Stimulated activated CD8-positive, alpha-beta memory T cell treated with anti-CD3 and anti-CD28 coated beads, Interleukin-15, amount 100 ng/mL, for 1 hour (primary cell): ENCODE measurements at places on chromosomes 2 and 18.

- no peak for DNase-seq
Observed at GRCh38 chr2:17918789-17919188, 40.3 kb downstream of the KCNS3 start.

DNA sequence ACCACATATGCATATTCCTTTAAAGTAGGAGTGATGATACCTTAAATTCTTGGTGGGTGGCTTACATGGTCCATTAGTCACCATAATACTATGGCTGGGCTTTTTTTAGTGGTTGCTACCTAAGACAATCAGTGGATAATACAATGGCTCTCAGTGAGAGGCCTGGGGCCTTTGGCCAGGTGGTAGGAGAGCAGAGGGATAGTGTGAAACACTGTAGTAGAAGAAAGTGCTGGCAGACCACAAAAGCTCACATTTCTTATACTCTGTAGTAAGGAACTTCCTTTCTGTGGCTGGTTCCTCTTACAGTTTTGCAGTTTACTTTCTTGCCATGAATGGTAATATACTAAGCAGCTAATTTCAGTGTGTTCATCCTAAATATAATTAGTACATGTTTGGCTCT, 583.5 kb downstream of the XIRP2 start:
- no peak for DNase-seq

GRCh38 chr2:150677551-150677950, 190.1 kb upstream of the RND3 start:
- DNase-seq, result no peak

- DNase-seq, result no peak
Observed at GRCh38 chr18:42100911-42101310, 145.9 kb downstream of the PIK3C3 start.

- no peak for DNase-seq
Observed at GRCh38 chr2:120403676-120404075, 57.7 kb downstream of the INHBB start.

DNA sequence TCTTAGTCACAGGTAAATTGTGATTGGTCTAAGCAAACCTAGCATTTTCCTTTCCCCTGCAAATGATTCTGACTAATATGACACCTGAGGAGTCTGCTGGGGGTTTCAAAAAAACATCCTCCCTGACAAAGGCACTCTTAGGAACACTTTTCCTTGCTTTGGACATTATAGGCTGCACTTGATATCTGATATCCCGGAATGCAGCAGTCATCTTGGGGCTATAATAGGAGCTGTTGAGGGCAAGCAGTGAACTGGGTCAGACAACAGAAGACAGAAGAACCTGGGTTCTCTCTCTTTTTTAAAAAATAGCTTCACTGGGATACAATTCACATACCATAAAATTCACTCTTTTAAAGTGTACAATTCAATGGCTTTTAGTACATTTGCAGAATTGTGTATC, 229.3 kb downstream of the RAB3GAP1 start:
- no peak for DNase-seq

GRCh38 chr2:234496835-234497593, at the start of gene ARL4C:
Gene ARL4C (minus strand): TSS chr2:234497081. CDS start chr2:234496586, 495 bp downstream.
- DNase-seq, result no peak

GRCh38 chr2:108982259-108982679, 6.8 kb downstream of the EDAR start:
- DNase-seq, result no peak

DNA sequence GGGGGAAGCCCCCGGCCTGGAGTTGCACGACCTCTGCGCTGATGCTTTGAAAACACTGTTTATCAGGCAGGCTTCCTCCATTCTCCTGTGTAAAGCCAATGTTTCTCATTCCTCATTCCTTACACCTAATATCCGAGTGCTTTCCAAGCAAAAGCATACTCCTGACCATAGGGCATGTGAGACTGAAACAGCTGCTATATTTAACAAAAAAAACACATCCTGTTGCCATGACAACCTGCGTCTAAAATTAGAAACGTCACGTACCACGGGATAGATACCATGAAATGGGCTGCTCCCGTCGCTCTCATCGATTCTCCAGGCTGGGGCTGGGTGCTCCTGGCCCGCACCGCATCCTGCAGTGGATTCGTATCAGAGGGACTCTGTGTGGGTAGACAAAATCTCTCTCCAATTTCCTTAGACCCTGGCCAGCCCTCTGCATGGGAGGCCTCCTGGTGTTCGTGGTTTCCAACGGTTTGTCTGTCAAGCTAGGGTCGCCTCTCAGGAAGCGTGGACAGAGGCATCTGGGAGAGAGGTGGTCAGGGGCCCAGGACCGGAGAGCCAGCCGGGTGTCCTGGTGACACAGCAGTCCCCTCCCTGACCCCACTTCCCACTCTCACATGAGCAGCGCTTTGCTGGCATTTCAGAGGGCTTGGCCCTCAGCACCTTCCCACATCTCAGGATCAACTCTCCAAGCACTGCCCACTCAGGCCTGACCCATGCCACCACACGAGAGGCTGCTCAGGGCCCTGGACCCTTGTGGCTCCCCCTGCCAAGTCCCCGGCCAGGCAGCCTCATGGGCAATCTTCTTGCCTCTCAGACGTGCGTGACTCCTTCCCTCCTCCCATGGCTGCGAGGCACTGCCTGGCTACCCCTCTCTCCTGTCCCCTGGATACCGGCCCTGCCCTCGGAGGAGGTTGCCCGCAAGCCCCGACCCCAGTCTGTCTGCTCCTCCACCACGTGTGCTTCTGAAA, 268.1 kb downstream of the NDUFA10 start:
- DNase-seq, result no peak

DNA sequence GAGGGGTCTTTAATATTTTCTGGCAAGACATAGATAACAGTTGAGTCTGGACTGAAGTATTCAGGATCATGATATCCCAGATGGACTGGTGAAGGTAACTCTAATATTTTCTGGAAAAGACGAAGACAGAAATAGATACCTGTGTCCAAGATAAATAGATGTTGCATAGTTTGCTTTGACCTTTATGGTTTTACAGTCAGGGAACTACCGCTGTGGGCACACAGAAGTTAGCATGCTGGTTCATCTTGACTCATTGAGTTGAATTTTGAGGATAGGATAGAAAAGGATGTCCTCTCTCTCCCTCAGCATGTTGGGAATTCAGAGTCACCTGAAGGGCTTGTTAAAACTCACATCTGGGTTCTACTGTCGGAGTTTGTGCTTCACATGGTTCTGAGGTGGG, 20.8 kb downstream of the KCNE4 start:
- DNase-seq, result no peak
